ENCODE measurements at places on chromosomes 3 and 15.

GRCh38 chr3:71031181-71031580, 552.3 kb downstream of the FOXP1 start:
- DNase-seq = no peak

- no peak for DNase-seq
These were observed 360.3 kb upstream of the NECTIN3 start for GRCh38 chr3:110711130-110711832.

- DNase-seq = no peak
These were observed 14.2 kb upstream of the NRROS start for GRCh38 chr3:196625331-196625730.

DNA sequence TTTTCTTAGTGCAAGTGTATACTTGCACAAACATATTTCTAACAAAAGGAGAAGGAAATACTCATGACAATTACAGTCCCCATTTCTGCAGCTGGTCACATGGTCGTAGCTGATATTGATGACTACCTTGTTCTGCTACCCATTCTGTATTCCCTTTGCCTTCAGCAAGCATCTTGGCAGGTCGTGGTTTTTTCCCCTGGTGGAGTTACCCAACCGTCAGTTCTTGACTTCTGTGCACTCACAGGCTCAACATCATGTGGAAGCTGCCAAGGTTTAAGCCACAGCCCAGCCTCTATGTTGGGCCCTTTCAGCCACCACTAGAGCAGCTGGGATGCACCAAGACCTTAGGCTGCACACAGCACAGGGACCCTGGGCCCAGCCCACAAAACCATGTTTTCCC, 56.1 kb downstream of the VGLL3 start:
- DNase-seq = no peak
